ENCODE measurements at places on chromosomes 1 and 21.

GRCh38 chr1:41006942-41007865 is 14.3 kb downstream of the SLFNL1 start:
- DNase-seq, result no peak

DNA sequence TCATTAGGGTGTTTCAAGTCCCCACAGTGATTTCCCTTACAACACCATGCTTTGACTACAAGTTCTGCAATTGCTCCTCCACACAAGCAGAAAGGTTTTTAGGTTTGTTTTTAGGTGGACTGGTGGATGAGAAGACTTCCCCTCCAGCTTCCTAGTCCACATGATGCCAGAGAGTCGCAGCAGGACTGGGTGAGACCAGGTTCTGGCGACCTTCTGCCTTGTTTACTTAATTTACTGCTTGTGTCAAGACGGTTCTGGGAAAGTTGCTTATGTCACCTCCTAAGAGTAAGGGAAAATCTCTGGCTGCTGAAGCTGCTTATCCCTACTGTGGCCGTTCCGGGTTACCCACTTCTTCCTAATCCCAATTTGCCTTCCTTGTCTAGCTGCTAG is 76.4 kb downstream of the GLUL start:
- DNase-seq, result no peak

DNA sequence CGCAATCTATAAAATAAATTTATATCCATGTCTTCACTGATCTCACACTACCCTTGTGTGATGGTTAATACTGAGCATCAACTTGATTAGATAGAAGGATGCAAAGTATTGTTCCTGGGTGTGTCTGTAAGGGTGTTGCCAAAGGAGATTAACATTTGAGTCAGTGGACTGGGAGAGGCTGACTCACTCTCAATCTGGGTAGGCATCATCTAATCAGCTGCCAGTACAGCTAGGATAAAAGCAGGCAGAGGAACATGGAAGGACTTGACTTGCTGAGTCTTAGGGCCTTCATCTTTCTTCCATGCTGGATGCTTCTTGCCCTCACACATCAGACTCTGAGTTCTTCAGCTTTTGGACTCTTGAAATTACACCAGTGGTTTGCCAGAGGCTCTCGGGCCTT is 615.4 kb downstream of the AGBL4 start:
- DNase-seq, result no peak

DNA sequence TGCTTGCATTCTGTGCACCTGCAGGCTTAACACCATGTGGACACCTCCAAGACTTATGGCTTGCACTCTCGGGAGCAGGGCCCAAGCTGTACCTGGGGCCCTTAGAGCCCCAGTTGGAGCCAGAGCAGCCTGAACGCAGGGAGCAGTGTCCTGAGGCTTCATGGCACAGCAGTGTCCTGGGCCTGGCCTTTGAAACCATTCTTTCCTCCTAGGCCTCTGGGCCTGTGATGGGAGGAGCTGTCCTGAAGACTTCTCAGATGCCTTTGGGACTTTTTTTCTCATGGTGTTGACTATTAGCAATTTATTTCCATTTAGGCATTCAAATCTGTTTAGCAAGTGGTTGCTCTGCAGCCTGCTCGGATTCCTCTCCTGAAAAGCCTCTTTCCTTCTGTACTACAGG is 11.0 kb downstream of the RPTN start:
- DNase-seq, result no peak

DNA sequence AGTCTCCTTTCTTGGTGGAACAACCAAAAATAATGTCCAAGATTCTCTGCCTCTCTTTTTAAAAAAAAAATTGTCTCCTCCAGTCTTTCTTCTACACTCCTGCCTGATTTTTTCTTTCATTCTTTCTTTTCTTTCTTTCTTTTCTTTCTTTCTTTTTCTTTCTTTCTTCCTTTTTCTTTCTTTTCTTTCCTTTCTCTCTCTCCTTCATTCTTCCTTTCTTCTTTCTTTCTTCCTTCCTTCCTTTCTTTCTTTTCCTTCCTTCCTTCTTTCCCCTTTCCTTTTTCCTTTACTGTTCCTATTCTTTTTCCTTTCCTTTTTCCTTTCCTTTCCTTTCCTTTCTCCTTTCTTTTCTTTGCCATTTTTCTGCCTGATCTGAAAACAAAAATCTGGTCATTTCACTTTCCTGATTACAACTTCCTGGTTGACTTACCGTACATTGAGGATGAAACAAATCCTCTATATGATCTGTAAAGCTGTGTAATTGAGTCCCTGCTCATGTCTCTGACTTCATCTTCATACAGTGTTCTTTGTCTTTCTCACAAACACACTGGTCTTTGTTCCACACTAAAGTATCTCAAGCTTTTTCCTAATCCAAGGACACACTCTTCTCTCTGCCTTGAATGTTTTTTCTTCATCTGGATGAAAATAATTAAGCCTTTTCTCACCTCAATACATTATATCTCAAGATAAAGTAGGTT is 6.1 kb upstream of the KRTAP23-1 start:
- no peak for DNase-seq

DNA sequence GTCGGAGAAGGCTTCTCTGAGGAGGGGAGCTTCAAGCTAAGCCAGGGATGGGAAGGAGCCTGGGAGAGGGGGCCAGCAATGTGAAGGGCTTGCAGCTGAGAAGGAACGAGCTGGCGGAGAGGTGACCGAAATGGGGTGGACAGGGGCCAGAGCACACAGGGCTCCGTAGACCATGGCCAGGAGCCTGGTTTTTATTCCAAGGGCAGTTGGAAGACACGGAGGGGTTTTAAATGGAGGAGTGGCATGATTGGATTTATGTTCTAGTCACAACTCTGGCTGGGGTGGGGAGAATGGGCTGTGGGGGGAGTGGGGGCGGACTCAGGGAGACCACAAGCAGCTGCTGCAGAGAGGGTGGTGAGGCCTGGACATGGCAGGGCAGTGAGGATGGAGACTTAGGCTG is 5.1 kb upstream of the EPS8L3 start:
- no peak for DNase-seq

DNA sequence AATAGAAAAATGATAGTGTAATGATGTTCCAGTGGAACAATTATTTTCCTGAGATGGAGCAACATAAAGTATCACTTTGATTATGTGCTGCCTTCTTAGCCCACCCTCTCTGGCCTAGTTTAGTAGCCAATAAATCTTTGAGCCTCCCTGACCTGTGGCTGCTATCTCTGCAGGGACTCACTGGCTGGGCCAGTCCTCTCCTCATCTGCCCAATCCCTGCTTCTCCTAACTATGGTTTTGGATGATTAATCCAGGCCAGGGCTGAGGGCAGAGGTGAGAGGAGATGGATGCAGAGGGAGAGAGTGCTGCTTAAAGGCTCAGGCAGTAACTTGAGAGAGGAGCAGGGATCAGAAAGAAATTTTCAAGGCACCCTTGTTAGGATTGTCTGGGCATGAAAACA is 89.0 kb upstream of the CD34 start:
- no peak for DNase-seq
